ENCODE measurements at places on chromosomes 13 and 19.

DNA sequence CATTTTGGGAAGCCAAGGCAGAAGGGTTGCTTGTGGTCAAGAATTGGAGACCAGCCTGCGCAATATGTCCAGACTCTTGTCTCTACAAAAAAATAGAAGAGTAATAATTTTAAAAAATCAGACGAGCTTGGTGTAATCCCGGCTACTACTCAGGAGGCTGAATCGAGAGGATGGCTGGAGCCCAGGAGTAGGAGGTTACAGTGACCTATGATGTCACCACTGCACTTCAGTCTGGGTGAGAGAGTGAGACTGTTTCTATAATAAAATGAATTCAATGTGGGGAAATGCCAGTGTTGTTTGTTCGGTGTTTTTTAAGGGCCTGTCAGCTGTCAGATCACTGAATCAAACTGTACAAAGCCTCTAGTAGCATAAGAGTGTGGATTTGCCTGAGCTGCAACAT is 1.2 kb upstream of the FBXL3 start:
- no peak for DNase-seq

GRCh38 chr13:46605076-46605824 is 52.3 kb downstream of the LRCH1 start:
- DNase-seq, result no peak

- no peak for DNase-seq
These were observed 2.3 kb downstream of the CEACAM16 start for GRCh38 chr19:44701228-44701627.

DNA sequence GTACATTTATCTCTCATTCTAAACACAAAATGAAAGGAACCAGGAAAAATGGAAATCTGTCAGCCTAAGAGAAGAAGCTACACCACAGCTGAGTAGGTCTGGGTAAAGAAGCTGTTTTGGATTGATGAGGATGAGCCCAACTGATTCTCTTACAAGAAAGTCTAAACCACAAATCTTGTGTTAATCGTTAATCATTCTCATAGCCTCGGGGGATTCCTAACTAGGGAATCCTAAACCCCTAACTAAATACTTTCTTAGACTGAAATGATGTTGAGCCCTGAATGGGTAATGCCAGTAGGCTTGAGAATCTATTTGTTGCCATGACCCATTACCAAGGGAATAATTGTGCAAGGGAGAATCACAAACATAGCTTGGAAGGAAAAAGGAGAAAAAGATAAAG is 327.5 kb upstream of the SPRY2 start:
- no peak for DNase-seq

DNA sequence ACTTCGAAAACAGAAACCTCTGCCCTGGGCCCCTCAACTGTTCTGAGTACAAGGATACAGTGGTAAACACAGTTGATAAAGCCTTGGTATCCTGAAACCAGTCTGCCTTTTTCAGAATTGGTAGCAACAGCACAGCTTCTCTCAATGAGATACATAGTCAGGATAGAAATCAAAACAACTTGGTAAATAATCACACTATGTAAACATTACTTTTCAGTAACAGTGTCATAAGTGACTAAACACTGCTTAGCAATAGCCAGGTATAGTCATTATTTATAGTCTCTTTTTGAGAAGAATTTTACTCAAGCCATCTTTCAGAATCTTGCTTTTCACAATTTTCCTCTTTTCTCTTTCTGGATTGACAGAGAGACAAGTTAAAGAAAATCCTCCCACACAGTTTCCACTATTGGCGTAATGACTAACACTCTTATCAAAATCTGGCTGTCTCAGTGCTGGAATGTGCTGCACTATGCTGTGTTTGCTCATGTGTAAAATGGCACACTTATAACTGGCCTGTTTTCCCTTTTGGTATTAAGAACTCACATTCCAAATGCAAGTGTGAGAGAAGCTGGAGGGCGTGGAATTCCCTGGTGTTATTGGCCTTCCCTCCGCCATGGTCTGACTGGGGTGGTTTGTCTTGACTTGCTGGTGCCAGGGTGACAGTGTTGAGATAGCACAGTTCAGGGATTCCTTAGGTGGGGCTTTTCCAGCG is 368.8 kb downstream of the TDRD3 start:
- no peak for DNase-seq

DNA sequence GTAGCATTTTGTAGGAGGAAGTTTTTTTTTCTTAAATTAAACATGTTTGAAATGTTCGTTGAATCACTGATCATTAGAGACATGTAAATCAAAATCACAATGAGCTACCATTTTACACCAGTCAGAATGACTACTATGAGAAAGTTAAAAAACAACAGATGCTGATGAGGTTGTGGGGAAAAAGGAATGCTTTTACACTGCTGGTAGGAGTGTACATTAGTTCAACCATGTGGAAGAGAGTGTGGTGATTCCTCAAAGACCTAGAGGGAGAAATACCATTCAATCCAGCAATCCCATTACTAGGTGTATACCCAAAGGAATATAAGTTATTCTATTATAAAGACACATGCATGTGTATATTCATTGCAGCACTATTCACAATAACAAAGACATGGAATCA is 122.0 kb upstream of the ARGLU1 start:
- no peak for DNase-seq

DNA sequence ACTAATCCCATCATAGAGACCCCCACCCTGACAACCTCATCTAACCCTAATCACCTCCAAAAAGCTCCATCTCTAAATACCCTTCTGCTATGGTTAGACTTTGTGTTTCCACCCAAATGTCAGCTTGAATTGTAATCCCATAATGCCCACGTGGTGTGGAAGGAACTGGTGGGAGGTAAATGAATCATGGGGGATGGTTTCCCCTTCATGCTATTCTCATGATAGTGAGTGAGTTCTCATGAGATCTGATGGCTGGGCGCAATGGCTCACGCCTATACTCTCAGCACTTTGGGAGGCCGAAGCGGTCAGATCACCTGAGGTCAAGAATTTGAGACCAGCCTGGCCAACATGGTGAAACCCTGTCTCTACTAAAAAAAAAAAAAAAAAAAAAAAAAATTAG is 2.6 kb downstream of the VMAC start:
- DNase-seq, result no peak

GRCh38 chr13:35833608-35834275 is 297.4 kb downstream of the DCLK1 start:
- DNase-seq, result no peak

DNA sequence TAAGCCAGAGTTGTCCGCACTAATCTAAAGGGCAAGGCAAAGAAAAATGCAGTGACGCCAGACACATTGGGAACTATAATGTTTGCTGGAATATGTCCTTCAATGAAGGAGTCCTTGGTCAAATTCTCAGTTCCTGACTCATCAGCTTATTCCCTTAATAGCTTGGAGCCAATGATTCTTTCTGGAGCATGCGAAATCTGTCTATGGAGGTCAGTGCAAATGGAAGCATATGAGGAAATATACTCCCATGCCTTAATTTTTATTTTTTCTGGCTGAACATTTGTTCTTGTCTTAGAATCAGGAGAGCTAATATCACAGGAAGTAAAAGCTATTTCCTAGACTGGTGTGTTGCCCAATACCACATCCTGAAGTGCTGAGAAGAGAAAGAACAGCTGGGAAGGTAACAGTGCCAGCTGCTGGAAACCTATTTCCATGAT is 289.8 kb upstream of the SPRY2 start:
- no peak for DNase-seq

GRCh38 chr19:3586127-3586626 is 899 bp downstream of the GIPC3 start:
- peak; percentile 21 for DNase-seq

DNA sequence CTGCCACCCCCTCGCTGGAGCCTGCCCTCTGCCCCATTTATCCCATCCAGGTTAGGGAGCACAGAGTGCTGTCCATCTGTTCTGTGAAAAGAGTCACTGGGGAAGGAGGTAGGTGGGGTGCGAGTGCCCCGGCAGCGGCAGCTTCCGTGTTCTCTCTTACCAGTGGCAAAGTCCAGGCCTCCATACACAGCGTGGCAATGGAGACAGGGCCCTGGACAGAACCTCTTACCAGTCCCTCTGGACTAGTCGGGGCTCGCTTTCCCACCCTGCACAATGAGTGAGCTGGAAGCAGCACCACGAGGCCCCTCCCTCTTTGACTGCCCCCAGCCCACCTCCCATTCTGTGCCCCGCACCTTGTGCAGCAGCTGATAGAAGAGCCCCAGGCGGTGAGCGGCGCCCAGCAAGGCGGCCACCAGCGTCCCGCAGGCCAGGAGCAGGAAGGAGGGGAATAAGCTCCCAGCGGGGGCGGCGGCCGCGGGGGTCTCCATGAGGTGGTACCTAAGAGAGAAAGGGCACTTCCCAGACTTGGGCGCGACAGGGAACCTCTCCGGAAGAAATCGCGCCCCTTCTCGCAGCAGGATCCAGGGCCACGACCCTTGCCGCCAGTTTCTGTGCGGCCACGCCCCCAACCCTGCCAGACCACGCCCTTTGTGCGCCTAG is 17.5 kb downstream of the SYDE1 start:
- DNase-seq, result peak; percentile 17

DNA sequence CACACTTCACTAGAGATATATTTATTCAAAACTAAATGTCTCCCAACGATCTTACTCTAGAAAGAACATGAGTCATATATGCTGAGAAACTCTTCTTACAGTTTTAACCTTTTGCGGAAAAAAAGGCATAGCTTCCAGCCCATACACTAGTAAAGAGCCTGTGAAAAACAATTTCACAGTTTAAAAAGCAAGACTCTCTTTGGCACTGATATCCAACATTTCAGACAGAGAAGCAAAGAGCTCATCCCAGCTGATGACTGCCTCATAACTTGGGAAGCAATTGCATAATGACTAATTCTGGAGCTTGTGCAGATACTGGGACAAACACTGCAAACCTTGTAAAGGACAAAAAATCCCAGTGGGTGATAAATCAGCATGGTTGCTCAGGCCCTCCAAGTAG is 88.0 kb downstream of the ENOX1 start:
- DNase-seq, result no peak

DNA sequence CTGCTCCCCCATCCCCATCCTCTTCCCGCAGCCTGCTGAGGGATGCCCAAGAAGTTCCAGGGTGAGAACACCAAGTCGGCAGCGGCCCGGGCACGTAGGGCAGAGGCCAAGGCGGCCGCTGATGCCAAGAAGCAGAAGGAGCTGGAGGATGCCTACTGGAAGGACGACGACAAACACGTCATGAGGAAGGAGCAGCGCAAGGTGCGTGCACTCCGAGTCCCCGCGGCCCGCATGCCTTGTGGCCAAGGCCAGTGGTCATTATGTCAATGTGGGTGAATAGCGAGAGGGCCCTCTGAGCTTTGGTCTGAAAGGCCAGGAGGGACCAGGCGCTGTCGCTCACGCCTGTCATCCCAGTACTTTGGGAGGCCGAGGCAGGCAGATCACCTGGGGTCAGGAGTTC is 3.6 kb downstream of the CCDC124 start:
- DNase-seq, result no peak

GRCh38 chr19:8361921-8362793 is 1.8 kb upstream of the ANGPTL4 start:
- peak; percentile 18 for DNase-seq

DNA sequence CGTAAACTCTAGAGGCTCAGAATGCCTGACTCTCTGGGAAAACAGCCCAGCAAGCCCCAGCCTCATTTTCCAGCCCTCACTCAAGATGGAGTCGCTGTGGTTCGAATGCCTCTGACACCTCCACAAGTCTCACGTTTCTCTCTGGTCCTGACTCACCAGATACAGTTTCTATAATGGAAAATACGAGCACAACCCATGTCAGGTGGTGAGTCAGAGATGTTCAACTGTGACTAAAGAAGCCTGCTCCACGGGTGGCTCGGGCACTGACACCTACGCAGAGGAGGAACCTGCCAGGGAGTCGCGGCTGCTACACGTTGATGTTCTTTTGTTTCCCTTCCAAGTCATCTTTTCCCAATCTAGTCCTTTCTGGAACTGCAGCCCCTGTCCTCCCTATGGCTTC is 87.1 kb upstream of the STK24 start:
- peak; percentile 74 for DNase-seq

GRCh38 chr13:50290186-50290585 is 274.9 kb downstream of the KCNRG start:
- DNase-seq, result peak; percentile 2

GRCh38 chr19:33998739-33999345 is 173.5 kb upstream of the LSM14A start:
- DNase-seq, result no peak

GRCh38 chr19:38047049-38047438 is 140.0 kb downstream of the SIPA1L3 start:
- no peak for DNase-seq

DNA sequence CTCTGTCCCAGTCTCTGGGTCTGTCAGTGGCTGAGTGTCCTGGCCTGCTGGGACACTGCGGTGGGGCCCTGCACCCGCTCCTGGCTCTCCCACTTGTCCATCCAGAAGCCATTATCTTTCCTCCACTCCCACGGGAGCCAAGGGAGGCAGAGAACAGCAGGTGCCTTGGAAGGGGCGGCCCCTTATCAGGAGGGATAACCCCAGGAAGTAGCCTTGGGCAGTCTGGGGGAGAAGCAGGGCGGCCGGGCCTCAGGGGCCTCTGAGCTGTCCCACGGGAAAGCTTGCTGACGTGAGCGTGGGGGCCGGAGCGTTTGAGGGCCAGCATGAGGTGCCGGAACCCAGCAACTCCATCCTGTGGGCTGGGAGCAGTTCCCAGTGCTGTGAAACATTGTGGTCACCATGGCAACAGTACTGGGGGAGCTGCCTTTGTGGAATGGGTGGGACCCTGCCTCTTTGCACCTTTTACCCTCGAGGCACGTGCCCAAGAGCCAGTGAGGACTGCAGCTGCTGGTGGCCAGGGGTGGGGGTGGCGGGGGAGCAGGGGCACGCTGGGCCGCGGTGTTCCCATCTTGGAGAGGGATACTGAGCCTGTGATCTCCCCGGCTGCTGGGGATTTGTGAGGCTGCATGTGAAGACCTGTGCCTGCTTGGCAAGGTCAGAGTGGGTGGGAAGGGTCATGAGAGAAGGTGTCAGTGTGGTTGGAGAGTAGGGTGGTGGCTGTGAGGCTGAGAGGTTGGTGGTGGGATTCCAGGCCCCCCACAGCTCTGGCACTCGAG is 20.9 kb downstream of the KLHL26 start:
- no peak for DNase-seq

- no peak for DNase-seq
These were observed 38.8 kb downstream of the NLRP12 start for GRCh38 chr19:53785196-53785889.

GRCh38 chr13:43766725-43767124 is 20.0 kb downstream of the ENOX1 start:
- DNase-seq, result no peak

DNA sequence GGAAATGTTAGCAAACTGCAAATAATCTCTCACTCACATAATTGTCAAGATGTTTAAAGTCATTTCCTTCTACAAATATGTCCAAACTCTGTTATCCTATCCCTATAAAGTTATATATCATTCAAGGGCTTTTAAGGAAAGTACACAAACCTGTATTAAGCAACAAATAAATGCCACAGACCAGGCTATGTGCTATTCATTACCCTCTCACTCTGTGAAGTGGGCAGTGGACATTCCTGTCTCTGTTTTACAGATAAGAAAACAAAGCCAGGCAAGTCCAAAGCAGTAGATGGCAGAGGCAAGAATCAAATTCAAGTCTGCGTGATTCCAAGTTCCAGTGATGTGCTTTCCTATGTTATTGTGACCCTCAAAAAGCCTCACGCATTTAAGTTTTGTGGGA is 140.6 kb downstream of the LHFPL6 start:
- no peak for DNase-seq
